WTC11 (cell line): ENCODE measurements at places on chromosomes 4 and X. TPM values are rescaled to one million over a fixed set of nuclear protein-coding genes. Genes with fewer than 3 reads are reported as not detected.

DNA sequence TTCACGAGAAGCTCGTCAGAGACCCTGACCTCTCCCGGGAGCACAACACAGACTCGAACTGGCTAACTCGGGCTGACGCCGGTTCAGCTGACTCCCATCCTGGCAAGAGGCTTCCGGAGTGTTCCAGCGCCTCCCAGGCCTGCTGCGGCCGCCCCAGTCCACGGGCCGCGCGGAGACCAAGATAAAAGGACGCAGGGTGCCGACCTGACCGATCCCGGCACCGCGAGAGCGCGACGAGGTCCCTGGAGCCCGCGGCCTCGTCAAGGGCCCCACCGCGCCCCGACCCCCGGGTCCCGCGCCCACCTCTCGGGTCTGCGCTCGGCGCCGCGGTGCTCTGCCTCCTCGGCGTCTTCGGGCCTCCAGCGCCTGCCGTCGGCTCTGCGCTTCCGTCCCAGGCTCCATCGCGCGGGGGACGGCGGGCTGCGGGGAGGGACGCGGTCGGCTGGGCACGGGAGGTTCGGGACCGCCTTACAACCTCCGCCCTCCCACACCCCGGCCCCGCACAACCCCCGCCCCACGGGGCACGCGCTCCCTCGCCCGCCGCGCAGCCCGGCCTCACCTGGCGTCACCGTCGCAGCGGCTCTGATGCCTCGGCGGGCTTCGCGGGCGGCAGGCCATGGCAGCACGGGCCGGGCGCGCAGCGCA lies 426 bp downstream of the SLBP start:
- DNase-seq, result peak; percentile 43

GRCh38 chr4:181647396-181648147 lies 595.6 kb upstream of the TENM3 start:
- no peak for DNase-seq

- no peak for DNase-seq
Measured at GRCh38 chr4:121485190-121485804, 104.5 kb upstream of the QRFPR start.

DNA sequence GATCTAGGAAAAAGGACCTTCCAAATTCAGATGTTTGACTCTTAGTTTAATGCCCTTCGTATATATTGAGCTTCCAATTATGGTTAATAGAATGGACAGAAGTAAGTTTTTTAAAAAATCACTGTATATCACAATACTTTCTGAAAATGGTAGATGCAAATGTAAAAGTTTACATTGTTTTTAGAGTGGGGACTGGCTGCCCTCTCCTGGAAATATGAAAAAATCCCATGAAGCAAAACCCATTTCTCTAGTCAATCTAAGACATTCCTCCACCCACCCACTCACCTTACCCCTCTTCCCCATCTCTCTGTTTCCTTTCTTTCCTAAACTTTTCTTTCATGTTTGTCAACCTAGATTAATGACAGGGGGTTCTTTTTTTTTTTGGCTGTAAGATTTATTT lies 134.5 kb downstream of the ARHGAP6 start:
- DNase-seq, result no peak

DNA sequence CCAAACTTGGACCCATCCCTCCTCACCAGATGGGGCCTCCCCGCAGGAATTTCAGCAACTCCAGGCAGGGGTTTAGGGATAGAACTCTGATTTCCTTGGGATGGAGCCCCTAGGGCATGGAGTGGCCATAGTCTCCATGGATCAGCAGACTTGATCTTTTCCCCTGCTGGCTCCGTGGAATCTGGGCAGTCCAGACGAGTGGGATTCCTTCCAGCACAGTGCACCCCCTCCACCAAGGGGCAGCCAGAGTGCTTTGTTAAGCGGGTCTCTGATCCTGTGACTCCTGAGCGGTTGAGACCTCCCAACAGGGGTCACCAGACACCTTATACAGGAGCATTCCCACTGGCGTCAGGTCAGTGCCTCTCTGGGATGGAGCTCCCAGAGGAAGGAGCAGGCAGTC lies 40.4 kb downstream of the ENPP6 start:
- no peak for DNase-seq

DNA sequence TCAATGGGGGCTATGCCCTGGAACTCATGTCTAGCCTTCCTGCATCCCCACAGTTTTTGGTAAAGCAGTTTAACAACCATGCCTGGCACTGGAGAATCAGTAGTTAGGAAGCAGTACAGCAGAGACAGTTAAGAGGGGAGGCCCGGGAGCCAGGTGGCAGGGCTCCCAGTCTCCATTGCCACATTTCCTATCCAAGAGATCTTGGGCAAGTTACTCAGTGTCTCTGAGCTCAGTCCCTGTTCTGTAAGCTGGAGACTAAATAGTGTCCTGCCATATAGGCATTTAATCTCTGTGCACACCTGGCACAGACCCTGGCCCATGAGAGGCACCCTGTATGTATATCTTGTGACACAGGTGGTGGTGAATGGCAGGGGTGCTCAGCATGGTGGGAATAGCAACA lies 156.1 kb upstream of the EOLA2 start:
- no peak for DNase-seq

DNA sequence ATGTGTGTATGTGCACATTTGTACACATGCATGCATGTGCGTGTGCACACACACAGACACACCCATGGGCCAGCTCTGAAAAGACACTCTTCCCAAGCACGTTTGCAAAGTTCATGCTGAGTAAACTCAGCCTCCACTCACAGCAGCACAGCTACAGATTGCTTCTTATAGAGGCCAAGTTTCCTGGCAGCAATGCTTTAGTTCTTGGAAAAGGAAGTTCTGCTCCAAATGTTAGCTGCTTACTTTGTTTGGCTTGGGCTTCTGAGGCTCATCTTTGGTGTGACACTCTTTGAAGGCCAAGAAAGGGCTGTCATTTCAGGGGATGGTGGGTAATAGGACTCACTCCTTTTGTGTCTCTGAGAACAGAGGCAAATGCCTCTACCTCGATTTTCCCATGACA lies 6.6 kb downstream of the PLP1 start:
- DNase-seq, result no peak

The ARHGEF9 gene
- total RNA-seq, result 31.3 to 32.1 TPM (median 31.7 TPM) in 3 replicates

The PLAC8 gene
- 1.4 to 3.1 TPM (median 1.6 TPM) in 3 replicates for total RNA-seq

The TMEM255A gene
- 0.41 to 0.69 TPM (median 0.61 TPM) in 3 replicates for total RNA-seq

The CWH43 gene
- not detected in 3 replicates for total RNA-seq
